ENCODE measurements at places on chromosomes 2 and 18. TPM values are rescaled to one million over a fixed set of nuclear protein-coding genes. Genes with fewer than 3 reads are reported as not detected.
A peak's percentile ranks its signal among the peaks of the same experiment; 100 is the strongest.

DNA sequence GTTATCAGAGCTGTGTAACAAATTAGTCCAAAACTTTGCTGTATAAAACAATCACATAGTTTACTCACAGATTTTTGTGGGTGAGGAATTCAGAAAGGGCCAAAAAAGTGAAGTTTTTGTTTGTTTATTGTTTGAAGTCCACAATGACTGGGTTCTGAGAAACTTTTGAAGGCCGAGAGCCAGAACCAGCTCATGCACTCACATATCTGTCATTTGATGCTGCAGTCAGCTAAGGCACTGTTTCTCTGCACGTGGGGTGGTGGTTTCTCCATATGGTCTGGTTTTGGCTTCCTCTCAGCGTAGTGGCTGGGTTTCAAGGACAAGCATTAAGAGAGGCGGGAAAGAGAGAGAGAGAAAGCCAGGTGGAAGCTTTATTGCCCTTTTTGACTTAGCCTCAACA, 131.8 kb downstream of the TWIST2 start:
- no peak for DNase-seq
- no peaks in the 10 kb centered on the region for H3K36me3 ChIP-seq
- H3K27ac ChIP-seq, result no peak overlapping the region
- no peaks in the 10 kb centered on the region for H3K4me1 ChIP-seq
- H3K27me3 ChIP-seq, result peaks cover 9% of the 10 kb centered on the region
- no peak overlapping the region for H3K4me3 ChIP-seq

GRCh38 chr2:122532072-122532344, 776.6 kb downstream of the TSN start:
- H3K36me3 ChIP-seq, result no peaks in the 10 kb centered on the region
- DNase-seq, result no peak
- no peaks in the 10 kb centered on the region for H3K27me3 ChIP-seq
- H3K27ac ChIP-seq, result no peak overlapping the region
- no peak overlapping the region for H3K4me3 ChIP-seq

DNA sequence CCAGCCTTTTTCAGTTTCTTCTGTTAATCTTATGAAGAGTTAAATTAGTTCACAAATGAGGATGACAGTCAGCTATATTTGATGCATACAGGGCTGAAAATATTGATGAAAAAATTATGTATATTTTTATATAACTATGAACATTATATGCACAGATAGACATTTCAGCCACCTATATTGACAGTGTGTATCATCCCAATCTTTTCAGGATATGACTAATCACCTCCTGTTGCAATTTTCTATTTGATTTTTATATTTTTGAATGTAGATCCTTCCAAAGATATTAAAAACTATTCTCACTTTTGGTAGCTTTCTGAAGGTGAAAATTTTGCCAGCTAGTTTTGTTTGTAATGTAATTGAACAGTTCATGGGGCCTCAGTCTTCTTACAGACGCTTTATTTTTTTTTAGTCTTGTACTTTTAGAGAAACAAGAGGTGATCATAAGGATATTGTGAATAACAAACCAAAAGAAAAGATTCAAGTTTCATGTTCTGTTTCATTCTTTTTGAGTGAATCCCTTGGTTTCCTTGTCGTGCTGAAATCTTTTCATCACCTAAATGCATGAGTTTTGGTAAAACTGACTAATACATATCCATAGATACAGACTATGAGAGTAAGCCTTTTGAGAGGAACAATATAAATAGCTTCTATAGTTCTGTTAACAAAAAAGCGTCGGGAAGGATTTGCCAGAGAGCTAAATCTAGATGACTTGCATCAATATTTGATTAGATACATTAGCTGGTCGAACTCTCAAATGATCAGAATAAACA, 123.1 kb downstream of the ARHGAP15 start:
- H3K4me1 ChIP-seq, result peaks cover 33% of the 10 kb centered on the region
- H3K27ac ChIP-seq, result peak overlapping the region; percentile 46
- H3K4me3 ChIP-seq, result no peak overlapping the region
- H3K36me3 ChIP-seq, result no peaks in the 10 kb centered on the region
- DNase-seq, result no peak
- no peaks in the 10 kb centered on the region for H3K27me3 ChIP-seq

DNA sequence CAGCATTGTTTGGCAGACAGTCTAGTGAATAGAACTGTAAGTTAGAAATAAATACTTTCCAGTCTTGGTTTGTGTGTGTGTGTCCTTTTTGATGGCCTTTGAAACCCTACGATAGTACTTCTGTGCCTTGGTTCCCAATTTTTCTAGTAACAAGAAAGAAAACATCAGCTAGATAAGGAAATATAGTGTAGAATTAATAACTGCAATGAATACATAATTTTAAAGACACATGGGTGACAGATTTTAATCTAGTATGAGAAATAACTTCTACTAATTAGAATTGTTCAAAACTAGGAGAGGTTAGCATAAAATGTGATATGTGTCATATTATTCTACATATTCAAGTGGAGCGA, 44.5 kb upstream of the NEMP2 start:
- H3K27me3 ChIP-seq, result no peaks in the 10 kb centered on the region
- no peak overlapping the region for H3K4me3 ChIP-seq
- H3K27ac ChIP-seq, result no peak overlapping the region
- peaks cover 30% of the 10 kb centered on the region for H3K4me1 ChIP-seq
- H3K36me3 ChIP-seq, result no peaks in the 10 kb centered on the region

DNA sequence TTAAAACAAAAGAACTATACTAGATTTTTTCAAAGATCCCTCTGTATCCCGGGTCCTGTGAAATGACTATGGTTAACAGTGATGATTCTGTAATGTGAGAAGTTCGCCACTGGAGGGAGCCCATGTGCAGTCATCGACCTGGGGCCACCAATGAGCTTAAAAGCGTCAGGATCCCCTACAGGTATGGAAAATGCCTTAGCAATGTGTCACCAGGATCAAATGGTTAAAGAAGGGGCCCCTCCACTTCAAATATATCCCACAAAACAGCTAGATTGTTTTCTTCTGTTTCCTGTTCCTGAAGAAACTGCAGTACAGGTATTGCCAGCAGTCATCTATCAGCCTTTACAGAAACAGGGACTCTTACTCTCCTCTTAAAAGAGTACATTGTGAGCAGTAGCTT, 15.3 kb downstream of the CHRNA1 start:
- H3K27me3 ChIP-seq, result no peaks in the 10 kb centered on the region
- DNase-seq, result peak; percentile 73
- no peak overlapping the region for H3K27ac ChIP-seq
- no peaks in the 10 kb centered on the region for H3K36me3 ChIP-seq

DNA sequence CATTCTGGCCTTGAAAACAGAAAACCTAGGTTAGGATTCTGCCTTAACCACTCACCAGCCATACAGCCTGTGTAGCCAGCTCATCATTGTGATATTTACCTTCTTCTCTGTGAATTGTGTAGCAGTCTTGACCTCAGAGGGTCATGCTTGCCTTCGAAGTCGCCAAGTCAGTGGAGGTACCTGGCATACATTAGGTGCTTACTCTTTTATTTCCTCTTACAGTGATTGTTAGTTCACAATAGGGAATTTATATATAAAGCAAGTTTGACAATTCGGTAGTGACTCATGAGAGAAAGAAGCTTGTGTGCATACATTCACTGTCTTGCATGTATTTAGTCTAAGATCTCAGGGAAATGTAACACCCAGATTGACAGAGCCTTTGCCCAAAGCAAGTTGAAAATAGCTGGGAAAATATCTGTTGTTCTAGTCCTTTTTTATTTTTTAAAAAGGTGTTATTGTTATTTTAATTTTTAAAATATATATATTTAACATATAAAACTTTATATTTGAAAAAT, 290.6 kb downstream of the PTGR3 start:
- peaks cover 6% of the 10 kb centered on the region for H3K36me3 ChIP-seq
- no peaks in the 10 kb centered on the region for H3K27me3 ChIP-seq
- H3K27ac ChIP-seq, result no peak overlapping the region
- H3K4me3 ChIP-seq, result no peak overlapping the region
- H3K4me1 ChIP-seq, result no peaks in the 10 kb centered on the region

DNA sequence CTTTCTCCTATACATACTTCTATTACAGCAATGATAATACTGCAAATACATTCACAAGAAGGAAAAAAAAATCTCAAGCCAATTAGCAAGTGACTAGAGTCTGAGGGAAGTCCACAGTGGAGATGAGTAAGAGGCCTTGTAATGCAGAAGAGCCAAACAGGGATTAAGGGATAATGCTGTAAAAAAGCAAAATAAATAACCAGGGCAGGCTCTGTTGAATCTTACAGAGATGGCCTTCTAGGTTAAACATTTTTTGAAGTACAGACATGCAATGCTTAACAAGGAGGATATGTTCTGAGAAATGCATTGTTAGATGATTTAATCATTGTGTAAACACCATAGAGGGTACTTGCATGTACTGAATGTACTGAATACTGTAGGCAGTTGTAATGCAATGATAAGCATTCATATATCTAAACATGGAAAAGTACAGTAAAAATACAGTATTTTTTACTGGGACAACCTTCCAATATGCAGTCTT, 122.1 kb upstream of the RMDN2 start:
- DNase-seq, result no peak
- no peaks in the 10 kb centered on the region for H3K4me1 ChIP-seq
- no peak overlapping the region for H3K27ac ChIP-seq
- no peaks in the 10 kb centered on the region for H3K36me3 ChIP-seq
- H3K4me3 ChIP-seq, result no peak overlapping the region

- no peaks in the 10 kb centered on the region for H3K4me1 ChIP-seq
- no peak overlapping the region for H3K4me3 ChIP-seq
- H3K27me3 ChIP-seq, result peaks cover 37% of the 10 kb centered on the region
Observed at GRCh38 chr2:72131371-72131891, 16.2 kb downstream of the CYP26B1 start.

DNA sequence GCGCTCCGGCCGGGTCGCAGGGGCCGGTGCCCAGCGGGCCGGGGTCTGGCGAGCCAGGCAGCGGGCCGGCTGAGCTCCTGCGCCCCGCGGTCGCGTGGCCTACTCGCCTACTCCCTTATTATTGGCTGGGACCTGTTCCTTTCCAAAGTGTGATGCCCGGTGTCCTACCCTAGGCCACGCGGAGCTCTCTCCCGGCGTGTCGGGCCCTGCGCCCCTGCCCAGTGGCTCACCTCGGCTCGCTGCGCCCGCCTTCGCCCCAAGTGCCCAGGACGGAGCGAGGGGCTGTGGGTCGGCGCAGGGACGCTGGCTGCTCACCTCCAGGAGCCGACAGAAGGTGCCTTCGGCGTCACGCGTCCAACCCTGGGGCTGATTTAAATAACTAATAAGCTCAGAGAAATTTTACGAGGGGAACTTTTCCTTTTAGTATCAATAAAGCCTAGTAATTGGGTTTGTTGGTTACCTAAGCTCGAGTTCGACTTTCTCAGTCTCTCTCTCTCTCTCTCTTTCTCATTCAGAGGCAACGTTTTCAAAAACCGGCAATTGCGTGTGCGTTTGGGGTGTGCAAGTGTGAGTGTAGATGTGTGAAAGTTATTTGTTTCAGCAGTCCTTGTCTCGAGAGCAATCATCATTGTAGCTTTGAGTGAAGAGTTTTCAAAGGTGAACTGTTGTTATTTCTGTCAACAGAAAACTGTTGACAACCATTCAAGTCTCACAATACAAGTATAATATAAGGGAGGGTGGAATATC, 7.0 kb upstream of the SATB2 start:
- no peak for DNase-seq
- H3K4me1 ChIP-seq, result peaks cover 11% of the 10 kb centered on the region
- H3K27ac ChIP-seq, result no peak overlapping the region
- H3K27me3 ChIP-seq, result peaks cover 23% of the 10 kb centered on the region
- peak overlapping the region; percentile 27 for H3K4me3 ChIP-seq

DNA sequence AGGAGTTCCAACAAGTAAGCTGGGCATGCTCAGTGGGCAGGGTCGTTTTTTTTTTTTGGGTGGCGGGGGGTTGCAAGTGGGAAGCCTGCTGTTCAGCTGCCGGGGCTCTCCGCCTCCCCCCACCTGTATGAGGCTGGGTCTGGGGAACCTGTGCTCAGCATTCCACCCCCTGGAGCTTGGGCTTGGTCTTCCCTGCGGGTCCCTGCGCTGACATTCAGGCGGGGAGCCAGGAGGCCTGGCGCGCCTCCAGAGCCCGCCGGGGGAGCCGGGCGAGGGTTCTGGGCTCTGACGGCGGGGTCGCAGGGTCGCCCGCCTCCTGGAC, 822 bp upstream of the GPD2 start:
- peak overlapping the region; percentile 80 for H3K4me3 ChIP-seq
- peaks cover 13% of the 10 kb centered on the region for H3K4me1 ChIP-seq
- DNase-seq, result no peak
- peak overlapping the region; percentile 78 for H3K27ac ChIP-seq
- H3K27me3 ChIP-seq, result no peaks in the 10 kb centered on the region

DNA sequence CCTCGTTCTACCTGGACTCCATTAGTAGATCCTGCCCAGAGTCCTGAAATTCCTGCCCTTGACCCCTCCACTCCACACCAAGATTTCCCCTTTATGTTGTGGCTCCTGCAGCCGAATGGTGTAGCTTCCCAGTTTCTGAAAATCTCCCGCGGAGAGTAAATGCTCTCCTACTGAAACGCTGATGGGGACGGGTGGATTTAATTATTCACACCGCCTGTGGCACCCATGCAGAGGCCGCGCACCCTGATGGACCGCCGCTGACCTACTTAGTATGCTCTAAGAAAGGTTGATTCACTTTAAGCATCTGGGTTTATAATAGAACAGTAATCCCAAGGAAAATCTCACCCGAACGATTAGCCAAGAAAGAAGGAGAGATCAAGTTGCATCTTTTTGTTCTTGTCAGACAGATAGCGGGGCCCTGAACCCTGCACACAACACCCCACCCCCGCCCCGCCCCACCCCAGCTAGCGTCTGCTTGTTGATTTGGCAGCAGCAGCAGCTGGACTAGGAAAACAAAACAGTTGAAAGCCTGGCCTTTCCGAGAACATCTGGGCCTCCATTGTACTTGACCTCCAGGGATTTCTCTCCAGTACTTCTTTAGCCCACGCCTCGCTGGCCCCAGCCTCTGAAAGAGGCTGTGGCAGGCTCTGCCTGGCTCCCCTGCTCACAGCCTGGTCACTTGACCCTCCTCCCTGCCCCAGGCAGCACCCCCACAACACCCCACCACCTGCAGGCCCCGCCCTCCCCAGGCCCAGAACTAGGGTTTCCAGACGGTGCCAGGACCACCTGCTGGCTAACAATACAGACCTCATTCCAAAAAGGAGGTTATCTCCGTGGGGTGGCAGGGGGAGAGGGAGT, 53.6 kb downstream of the DPYSL5 start:
- no peaks in the 10 kb centered on the region for H3K4me1 ChIP-seq
- H3K27ac ChIP-seq, result no peak overlapping the region
- no peak overlapping the region for H3K4me3 ChIP-seq
- H3K27me3 ChIP-seq, result peaks cover 14% of the 10 kb centered on the region
- no peaks in the 10 kb centered on the region for H3K36me3 ChIP-seq

The HK2 gene
- 14.4 TPM for total RNA-seq

The GREB1 gene
- total RNA-seq, result 0.23 TPM

The WDSUB1 gene
- 4.4 TPM for total RNA-seq

The TWIST2 gene
- total RNA-seq, result not detected

The LBX2 gene
- total RNA-seq, result not detected

The CYP1B1 gene
- total RNA-seq, result not detected

The ANKRD30BL gene
- not detected for total RNA-seq

The ABHD1 gene
- total RNA-seq, result 1.2 TPM

The TFCP2L1 gene
- total RNA-seq, result 0.72 TPM
